ENCODE measurements at places on chromosomes 11 and 22.

DNA sequence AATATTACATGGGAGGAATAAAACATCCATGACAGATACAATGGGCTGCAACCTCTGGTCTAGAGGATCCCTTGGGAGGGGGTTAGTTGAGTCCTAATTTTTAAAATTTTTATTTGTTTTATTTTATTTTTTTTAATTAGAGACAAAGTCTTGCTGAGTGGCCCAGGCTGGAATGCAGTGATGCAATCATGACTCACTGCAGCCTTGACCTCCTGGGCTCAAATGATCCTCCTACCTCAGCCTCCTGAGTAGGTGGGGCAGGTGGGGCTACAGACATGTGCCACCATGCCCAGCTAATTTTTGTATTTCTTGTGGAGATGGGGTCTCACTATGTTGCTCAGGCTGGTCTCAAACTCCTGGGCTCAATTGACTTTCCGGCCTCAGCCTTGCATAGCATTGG lies 43.1 kb downstream of the FDX1 start:
- no peak for DNase-seq

- DNase-seq: no peak
Observed at GRCh38 chr11:16393340-16393739, 37.0 kb upstream of the SOX6 start.

DNA sequence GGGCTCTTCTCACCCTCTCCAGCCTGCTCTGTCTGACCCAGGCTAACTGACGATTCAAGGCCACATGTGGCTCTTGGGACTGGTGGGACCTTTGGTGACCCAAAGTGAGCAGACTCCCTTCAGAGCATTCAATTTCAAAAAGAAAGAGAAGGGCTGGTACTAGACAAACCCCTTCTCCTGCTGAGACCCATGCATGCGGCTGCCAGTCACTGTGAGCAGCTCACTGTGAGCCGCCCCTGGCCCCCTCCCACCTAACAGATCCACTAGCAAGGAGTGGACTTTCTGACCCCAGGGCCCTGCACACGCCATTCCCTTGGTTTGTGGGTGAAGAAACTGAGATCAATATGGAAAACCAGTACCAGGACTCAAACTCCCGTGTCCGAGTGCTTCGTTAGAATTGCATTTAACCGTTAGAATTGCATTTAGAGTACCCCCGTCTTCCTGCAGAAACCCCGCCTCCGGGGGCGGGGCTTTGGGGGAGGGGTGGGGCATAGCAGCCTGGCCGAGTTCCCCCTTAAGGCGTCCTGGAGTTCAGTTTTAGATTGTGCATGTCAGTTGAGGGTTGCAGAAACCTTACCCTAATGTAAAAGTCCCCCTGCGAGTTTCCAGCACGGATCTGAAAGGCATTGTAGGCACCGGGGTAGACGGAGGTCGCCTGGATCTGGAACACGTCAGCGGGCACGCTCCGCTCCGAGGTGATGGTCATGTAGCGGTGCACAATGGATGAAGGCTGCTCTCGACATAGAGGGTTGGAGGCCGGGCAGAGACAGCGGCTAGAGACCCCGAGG lies 5.1 kb downstream of the EFEMP2 start:
- DNase-seq: no peak

- DNase-seq: no peak
Observed at GRCh38 chr11:15349413-15349812, 234.7 kb downstream of the INSC start.

DNA sequence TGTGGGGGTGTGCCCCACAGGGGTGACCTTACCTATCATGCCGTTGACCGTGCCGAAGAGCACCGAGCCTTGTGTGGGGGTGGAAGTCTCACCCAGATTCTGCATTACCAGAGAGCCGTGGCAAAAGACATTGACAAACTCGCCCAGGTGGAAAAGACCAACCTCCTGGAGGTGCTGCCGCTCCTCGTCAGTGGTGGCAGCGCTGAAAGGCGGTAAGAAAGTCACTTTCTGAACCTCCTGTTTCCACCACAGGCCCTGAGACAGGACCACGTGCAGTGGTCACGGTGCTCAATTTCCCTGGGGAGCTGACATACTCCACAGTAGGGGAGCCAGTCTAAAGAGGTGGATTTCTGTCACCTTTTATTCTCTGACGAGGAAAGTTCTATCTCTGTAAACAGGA lies 7.4 kb upstream of the VWCE start:
- DNase-seq: no peak

Data from naive B cell (primary cell).